ENCODE measurements at places on chromosomes 3 and 15. TPM values are rescaled to one million over a fixed set of nuclear protein-coding genes. Genes with fewer than 3 reads are reported as not detected.

The FRMD5 gene
- 1.3 TPM for total RNA-seq

The NR2E3 gene
- total RNA-seq: 0.97 TPM

The IL17RC gene
- 42.8 TPM for total RNA-seq

The PAQR5 gene
- total RNA-seq: 0.97 TPM
